Esophagus mucosa (tissue), 1 donor: ENCODE measurements at places on chromosomes 5 and 9.

GRCh38 chr5:135609981-135610380 lies 31.2 kb upstream of the CXCL14 start:
- no peak for ATAC-seq

DNA sequence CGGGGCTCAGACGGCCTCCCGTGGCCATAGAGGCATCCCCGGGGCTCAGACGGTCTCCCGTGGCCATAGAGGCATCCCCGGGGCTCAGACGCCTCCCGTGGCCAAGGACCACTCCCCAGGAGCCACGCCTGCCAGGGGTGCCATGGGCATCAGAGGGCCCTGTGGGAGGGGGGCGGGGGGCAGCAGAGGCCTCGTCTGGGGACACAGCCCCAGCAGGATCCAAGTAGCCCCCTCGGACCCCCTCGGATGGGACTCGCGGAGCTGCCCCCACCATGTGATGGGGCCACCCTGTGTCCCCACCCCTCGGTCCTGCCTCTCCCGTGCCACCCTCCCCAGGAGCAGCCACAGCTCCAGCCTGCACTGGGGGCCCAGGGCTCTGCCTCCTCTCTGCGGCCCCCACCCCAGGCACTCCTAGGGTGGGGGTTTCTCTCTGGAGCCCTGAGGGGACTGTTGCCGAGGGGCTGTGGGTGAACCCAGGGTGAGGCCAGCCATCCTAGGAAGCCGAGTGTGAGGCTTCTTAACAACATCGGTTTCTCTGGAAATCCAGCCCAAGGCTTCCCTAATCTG lies 2.5 kb downstream of the ENTPD8 start:
- no peak for ATAC-seq

GRCh38 chr9:89647366-89648128 lies 42.7 kb downstream of the GADD45G start:
- no peak for ATAC-seq

DNA sequence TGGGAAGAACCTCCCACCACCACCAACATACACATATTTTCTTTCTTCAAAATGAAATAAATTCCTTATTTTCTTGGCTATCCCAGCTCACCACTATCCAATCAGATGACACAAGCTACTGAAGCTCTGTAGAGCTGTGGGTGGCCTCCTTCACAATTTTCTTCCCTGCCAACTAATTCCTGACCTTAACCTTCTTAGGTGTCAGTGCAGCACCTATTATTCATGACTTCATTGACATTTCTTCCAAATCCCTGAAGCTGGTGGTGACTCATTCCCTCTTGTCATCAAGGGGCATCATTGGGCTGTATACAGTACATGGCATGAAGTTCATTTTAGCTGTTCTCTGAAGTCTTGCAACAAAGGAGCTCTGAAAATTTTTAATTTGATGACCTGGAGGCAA lies 42.0 kb upstream of the ADRA1B start:
- ATAC-seq: no peak

GRCh38 chr5:154428208-154428607 lies 17.6 kb upstream of the SAP30L start:
- ATAC-seq: no peak

- ATAC-seq: no peak
These were observed 65.2 kb upstream of the RNF130 start for GRCh38 chr5:180136630-180137381.

GRCh38 chr5:118371973-118372831 lies 616.1 kb downstream of the DTWD2 start:
- no peak for ATAC-seq

- ATAC-seq: no peak
These were observed 256.7 kb downstream of the IRX1 start for GRCh38 chr5:3852161-3852916.

- no peak for ATAC-seq
These were observed 16.1 kb upstream of the AHRR start for GRCh38 chr5:305459-305858.

GRCh38 chr5:67588389-67588788 lies 391.8 kb upstream of the CD180 start:
- no peak for ATAC-seq

DNA sequence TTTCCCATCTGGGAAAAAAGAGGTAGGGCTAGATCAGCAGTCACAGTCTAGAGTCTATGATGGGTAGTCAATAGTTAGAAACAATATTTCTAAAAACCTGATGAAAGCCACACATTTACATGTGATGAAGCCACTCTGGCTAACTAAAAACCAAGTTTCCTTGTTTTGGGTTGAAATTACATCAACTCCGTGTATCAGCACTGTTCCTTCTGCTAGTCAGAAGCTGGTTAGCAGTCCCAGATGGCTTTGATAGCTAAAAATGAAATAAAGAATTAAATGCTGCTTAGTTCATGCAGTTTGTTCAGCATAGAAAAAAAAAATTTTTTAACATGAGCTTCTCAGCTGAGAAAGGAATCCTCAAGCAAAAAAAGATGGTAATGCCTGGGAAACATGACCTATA lies 136.7 kb downstream of the FAM114A2 start:
- no peak for ATAC-seq

GRCh38 chr5:26761045-26761444 lies 277.3 kb downstream of the CDH9 start:
- ATAC-seq: no peak

DNA sequence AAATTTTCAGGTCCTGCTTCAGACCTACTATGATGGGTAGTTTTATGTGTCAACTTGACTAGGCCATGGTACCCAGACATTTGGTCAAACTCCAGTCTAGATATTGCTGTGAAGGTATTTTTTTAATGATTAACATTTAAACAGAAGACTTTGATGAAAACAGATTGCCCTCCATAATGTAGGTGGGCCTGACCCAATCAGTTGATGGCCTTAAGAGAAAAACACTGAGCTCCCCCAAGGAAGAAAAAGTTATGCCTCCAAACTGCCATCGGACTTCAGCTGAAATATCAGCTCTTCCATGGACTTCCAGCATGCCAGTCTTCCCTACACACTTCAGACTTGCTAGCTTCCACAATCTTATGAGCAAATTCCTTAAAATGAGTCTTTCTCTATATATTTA lies 67.3 kb upstream of the TYRP1 start:
- no peak for ATAC-seq

GRCh38 chr9:136626740-136627642 lies 35.7 kb upstream of the EGFL7 start:
- peak; percentile 25 for ATAC-seq

DNA sequence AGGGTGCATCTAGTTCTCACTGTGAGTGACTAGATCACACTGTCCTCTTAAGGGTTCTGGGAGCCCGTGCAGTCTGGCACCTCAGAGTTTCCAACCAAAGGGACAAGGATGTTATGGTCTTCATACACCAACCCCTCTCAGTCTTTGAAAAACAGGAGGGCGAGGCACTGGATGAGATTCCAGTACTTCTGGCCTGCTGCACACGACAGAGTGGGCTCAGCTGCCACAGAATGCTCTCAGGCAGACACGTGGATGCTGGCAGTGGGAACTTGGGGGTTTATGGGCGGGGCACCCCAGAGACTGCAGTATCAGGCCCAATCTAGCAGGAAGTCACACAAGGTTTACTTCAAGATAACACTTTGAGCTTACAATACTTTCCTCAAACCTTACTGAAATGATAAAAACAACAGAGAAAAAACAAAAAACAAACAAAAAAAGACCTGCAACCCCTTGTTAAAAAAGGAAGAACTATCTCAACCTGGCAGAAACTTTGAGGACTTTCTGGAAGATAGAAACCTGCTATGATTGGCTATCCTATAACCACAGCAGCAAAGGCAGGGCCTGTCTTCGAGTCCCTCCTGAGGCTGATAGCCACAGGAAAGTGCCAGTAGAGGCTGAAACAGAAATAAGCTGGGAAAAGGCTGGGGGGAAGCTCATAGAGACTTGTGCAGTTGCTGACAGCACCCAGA lies 28.3 kb upstream of the TGFBR1 start:
- ATAC-seq: no peak

GRCh38 chr5:67240846-67241245 lies 44.2 kb upstream of the CD180 start:
- no peak for ATAC-seq

DNA sequence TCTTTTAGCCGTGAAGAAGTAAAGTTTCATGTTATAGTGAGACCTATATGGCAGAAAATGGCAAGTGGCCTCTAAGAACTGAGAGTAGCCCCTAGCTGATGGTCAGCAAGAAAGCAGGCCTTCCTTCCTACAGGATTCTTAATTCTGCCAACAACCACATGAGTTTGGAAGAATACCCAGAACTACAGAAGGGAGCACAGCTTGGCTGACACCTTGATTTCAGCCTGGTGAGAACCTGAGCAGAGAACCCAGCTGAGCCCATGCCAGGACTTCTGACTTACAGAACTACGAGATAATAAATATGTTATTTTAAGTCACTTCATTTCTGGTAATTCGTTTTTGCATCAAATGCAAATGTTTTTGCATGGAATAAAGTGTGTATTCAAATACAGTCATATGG lies 5.9 kb upstream of the FBXL17 start:
- ATAC-seq: no peak
